Left renal pelvis (tissue), 4 donors: ENCODE measurements at places on chromosomes 7 and 10. TPM values are rescaled to one million over a fixed set of nuclear protein-coding genes. Genes with fewer than 3 reads are reported as not detected.

DNA sequence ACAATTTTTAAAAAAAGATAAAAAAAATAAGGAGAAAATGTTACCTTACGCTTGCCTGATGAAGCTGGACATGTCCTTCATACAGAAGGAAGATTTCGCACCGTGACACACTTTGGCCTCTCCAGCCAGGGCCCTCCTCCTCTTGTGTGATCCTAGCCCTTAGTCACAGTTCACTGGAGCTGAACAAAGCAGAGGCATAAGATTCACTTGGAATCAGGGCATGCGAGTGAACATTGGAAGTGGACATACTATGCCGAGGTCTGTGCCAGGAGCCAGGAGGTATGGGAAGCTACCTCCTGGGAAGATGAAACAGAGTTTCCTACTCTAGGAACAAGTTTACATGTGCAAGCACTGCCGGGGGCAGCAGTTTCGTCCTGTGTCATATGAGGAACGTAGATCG lies 91.5 kb downstream of the XPNPEP1 start:
- no peak for DNase-seq

DNA sequence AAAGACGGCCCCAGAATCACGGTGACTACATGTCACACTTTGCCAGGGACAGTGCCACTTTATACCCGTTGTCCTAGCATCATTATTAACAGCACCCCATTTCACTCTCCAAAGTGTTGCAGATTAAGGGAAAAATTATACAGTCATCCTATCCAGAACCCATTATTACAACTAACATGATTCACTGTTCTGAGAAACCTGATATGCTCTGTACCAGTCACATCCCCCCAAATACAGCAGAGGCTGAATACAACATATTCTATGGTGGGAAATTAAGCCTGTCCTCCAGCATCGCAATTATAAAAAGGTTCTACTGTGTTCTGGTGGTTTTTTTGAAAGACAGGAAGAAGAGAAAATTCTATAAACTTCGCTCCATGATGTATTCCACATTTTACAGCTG lies 162.1 kb downstream of the JAZF1 start:
- DNase-seq, result no peak

DNA sequence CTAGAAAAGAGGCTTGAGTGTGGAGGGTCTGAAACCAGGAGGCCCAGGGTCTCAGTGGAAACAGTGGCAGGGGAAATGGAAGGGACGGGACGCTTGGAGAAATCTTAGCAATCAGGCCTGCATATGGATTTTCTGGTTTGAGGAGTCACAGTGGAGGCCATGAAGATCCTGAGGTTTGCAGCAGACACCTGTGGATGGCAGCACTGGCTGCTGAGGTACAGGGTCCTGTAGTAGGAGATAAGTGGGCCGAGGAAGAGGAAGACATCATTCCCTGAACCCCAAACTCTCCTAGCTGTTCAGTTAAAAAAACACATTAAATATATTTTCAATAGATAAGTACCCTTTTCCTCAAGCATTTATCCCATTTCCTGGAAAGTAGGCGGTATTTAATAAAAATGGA lies 208.8 kb upstream of the IGFBP3 start:
- no peak for DNase-seq

DNA sequence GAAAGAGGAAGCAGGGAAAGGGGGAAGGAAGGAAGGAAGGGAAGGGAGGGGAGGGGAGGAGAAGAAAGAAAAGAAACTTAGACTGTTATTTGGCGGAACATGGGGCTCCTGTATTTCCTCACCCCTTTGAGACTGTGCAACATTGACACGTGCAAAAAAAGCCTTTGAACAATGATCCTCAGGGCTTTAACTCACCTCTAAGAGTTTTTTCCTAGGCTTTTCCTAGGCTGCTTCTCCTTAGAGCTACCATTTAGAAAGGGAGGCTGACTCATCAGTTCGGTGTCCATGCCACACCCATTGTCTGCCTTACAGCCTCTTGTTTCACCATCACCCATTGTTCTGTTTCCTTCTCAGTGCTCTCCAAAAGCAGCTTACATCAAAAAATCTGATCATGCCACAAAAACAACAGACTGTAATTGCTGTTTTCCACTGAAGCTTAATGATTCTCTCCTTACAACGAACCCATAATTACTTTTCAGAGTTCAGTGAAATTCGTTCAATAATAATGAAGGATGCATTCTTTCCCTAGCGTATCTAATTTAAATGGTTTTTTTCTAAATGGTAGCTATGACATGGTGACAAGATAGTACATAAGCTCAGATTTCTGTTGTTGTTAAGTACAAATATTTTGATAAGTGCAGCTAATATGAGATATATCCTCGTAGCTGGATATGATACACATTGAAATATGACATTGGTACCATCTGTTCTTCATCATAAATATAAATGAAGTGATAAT lies 90.8 kb downstream of the PRLHR start:
- no peak for DNase-seq

- DNase-seq, result no peak
Observed at GRCh38 chr10:101934686-101935305, 91.2 kb upstream of the KCNIP2 start.

GRCh38 chr10:26835025-26835424 lies 25.7 kb downstream of the ABI1 start:
- no peak for DNase-seq

- DNase-seq, result no peak
Observed at GRCh38 chr7:151143261-151144015, 24.1 kb downstream of the GBX1 start.

DNA sequence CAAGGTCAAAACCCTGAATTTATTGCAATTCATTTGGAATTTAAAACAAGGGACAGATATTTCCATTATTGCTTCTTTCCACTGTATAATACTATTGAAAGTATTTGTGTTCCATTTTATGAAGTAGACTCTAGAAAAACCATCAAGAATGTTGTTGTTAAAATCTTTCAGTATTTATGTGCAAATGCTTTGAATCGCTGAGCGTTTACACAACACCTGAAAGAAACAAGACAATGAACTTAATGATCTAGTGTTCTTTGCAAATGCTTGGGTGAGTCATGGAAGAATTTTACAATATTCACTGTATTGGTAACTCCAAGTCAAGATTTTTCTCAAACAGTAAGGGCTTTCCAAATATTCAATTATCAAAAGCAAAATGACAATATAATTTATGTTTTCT lies 97.1 kb downstream of the VIPR2 start:
- no peak for DNase-seq

DNA sequence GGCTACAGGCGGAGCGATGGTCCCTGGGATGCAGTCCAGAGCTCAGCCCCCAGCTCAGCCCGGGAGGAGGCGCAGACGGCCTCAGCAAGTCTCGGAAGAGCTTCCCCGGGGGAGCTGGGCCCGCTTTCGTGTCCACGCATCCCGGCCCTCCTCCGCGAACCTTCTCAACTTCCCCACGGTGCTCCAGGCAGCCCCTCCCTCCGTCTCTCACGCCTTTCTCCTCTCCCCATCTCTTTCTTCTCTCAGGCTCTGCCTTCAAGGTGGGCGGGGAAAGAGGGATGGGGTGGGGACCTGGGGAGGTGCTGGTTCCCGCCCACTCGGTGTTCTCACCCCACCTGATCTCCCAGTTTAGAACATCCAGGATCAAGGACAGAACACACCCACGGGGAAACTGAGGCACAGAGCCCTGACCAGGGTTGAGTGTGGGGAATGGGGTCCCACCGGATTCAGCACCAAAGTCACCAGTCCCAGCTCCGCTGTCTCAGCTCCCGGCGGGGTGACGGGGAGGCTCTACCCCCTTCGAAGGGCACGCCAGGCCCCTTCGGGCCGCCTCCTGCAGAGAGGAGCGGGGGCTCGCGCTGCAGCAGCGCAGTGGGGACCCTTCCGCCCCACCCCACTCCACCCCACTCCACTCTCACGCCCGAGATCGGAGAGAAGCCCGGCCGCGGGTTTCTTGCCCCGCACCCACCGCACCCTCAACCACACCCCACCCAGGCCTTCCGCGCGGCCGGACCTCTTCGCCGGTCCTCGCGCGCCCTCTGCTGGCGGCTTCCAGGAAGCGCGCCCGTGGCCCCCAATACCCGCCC lies 18.2 kb downstream of the POLL start:
- DNase-seq, result no peak

- DNase-seq, result no peak
Observed at GRCh38 chr7:12002428-12002827, 170.4 kb upstream of the THSD7A start.

DNA sequence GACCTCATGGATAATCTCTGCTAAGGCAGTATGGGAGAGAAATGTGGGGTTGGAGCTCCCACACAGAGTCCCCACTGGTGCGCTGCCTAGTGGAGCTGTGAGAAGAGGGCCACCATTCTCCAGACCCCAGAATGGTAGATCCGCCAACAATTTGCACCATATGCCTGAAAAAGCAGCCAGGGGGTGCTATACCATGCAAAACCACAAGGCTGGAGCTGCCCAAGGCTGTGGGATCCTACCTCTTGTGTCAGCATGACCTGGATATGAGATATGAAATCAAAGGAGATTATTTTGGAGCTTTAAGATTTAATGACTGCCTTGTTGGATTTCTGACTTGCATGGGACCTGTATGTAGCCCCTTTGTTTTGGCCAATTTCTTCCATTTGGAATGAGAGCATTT lies 27.0 kb upstream of the SAMD9L start:
- no peak for DNase-seq

GRCh38 chr10:13672548-13672947 lies 85.8 kb downstream of the PRPF18 start:
- no peak for DNase-seq

- DNase-seq, result no peak
Observed at GRCh38 chr7:23184709-23185359, 3.0 kb downstream of the NUP42 start.

DNA sequence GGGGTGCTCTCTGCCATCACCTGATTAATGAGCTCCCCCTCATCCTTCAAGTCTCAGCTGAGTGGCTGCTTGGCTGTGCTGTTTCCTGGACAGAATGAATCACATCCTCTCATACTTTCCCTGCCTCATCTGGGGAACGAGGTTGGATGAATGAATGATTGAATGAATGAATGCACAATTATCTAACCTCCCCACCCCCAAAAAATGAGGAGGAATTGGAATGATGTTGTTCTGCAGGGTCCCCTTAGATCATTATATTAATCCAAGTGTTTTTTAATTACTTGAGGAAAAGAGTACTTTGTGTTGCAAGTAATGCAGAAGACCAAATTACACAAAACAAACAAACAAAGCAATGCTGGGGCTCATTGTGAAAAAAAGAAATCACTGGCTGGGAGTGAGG lies 240.2 kb downstream of the BUB3 start:
- no peak for DNase-seq

DNA sequence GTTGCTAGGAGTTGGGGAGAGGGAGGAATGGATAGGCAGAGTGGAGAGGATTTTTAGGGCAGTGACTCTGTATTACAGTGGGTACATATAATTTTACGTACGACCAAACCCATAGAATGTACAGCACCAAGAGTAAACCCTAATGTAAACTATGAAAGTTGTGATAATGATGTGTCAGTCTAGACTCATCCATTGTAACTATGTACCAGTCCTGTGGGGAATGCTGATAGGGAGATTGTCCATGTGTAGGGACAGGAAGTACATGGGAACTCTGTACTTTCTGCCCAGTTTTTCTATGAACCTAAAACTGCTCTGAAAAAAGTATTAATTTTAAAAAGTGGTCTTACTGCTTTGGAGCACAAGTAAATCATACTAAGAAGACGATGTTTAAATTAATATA lies 441.8 kb downstream of the AUTS2 start:
- DNase-seq, result no peak

DNA sequence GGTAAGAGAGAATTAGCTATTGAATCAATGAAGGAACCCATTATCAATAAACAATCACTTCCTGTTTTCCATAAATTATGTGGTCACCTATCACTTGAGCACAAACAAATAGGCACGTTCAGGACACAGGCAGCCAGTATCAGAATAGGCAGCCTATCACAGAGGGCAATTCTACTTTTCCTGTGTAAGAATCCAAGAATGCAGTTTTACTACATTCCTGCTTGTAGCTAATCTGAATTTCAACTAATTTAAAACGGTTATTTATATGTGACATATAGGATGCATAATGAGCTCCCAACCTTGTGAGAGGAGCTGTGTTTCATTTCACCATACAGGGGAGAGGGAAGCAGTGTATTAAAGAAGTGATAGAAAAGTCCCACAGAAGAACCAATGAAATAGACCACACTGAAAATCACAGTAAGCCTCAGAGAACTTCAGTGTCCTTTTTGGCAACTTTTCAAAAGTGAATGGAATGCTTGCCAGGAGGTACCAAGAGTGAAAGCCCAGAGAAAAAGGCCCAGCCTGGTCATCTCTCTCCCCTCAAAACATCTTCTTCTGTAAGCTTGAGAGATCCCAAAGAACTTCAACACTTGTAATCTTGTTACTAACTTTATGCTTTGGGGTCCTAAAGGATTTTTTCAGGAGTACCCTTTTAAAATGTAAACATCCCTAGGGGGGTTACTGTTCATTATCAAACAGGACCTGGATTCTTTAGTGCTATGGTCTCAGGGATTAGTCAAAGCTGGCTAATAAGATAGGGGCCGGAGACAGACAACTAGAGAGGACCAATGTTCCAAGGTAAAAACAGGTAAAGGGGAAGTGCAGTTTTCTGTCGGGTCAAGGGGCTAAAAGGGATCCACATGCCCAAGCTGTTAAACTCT lies 1.3 kb downstream of the IMMP2L start:
- DNase-seq, result no peak

- DNase-seq, result no peak
Observed at GRCh38 chr10:76469675-76470074, 1038.3 kb downstream of the LRMDA start.

GRCh38 chr10:32618482-32618881 lies 172.5 kb downstream of the CCDC7 start:
- DNase-seq, result no peak

- DNase-seq, result no peak
Observed at GRCh38 chr10:80344276-80344675, 12.3 kb downstream of the DYDC1 start.

DNA sequence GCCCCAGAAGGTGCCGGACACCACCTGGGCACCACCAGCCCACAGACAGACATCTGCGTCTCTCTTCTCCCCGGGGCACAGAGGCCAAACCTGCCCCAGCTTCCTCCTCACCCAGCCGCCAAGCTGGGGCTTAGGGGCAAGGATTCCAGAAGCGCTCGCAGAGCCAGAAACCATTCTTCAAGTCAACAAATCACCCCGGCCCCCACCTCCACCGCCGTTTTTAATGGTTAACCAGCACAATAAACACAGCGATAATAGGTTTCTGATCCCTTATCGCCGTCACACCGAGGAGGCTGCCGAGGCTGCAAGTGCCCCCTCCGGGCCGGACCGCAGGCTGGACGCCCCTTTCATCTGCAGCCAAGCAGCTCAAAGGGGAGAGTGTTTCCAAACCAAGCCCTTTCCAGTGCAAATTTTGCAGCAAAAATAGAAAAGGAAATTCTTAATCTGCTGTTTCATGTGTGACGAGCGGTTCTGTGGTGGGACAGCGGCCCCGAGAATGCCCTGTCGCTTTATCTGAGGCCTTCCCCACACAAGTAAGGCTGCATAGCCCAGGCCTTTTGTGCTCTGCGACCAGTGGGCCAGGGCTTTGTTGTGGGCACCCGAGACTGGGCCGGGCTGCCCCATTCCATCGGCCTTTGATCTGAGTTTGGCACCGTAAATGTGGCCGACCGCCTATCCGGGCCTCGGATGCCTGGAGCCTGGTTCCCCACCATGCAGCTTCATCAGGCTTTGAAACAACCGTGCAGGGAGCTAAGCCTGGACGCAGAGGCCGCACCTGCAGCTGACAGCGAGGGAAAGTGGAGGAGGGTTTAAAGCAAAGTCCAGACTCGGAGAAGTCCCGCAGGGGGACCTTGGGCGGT lies 83.2 kb downstream of the FOXL3 start:
- no peak for DNase-seq

DUSP5 gene
- polyA plus RNA-seq, result 8.1 TPM

ZNF804B gene
- 0.13 TPM for polyA plus RNA-seq

TIAL1 gene
- 166 TPM for polyA plus RNA-seq

UCMA gene
- polyA plus RNA-seq, result not detected

ACSM6 gene
- 0.21 TPM for polyA plus RNA-seq

PRKAR2B gene
- 41.8 TPM for polyA plus RNA-seq

ASIC3 gene
- 2.9 TPM for polyA plus RNA-seq

AKR1B15 gene
- polyA plus RNA-seq, result 0.12 TPM

SH2D4B gene
- 0.46 TPM for polyA plus RNA-seq
